ENCODE measurements at places on chromosomes 5 and 9.
A peak's percentile ranks its signal among the peaks of the same experiment; 100 is the strongest.

- no peak for DNase-seq
These were observed 307.3 kb upstream of the MPDZ start for GRCh38 chr9:13586587-13587374.

GRCh38 chr5:55855509-55855908, 4.4 kb downstream of the IL31RA start:
- peak; percentile 14 for DNase-seq

- DNase-seq: no peak
These were observed 17.4 kb upstream of the OBP2B start for GRCh38 chr9:133226219-133227171.

GRCh38 chr5:160048131-160048530, 39.2 kb downstream of the TTC1 start:
- DNase-seq: no peak

GRCh38 chr5:14451871-14452270, 129.7 kb upstream of the OTULINL start:
- DNase-seq: no peak

DNA sequence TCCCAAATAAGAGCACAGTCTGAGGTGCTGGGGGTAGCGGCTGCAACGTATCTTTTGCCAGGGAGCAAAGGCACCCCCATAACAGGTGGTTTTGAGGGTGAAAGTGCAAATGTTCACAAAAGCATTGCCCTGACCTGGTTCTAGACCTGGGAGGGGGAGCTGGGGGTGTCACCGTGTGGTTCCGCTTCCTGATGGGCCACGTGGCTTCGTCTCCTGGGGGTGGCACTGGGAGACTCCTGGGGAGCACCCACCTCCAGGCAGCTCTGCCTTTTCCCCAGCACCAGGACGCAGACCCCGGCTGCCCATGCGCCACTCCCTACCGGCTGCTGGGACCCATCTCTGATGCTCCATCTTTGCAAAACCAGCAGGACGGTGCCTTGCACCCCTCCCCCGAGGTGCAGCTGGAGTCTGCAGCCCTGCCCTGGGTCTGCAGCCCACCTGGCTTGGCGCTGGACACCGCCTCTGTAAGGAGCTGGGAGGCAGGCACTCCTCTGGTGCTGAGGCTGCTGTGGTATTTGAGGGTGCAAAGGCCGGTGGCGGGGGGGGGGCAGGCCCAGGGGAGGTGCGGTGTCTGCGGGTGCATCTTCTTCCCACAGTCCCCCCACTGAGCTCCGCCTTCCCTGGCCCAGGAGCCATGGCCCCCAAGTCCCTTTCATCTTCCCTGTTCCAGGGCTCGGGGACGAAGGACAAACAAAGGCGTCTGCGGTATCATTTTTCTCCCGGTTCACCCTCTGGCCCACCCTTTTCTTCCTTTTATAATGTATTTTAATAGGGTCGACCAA, 29.8 kb upstream of the RXRA start:
- DNase-seq: no peak

DNA sequence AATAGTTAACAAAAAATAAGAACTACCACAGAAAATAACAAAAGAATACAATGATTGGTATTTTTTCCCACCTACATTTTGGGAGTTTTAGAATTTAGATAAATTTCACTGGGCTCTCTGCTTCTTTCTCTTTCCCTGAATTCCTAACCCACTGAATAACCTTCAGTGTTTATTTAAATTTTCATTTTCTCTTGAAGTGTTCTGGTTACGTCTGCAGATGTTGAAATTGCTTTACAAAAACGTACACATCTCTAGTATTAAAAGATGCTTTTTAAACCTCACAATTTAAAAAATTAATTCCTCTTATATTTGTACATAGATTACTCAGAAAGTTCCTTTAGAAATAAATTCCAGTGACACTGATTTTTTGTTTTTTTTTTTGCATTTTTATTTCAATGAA, 158.7 kb upstream of the TUT7 start:
- DNase-seq: no peak

- DNase-seq: no peak
These were observed 35.2 kb downstream of the YIPF5 start for GRCh38 chr5:144135113-144135762.

- DNase-seq: no peak
These were observed 201.5 kb downstream of the RGS3 start for GRCh38 chr9:113665064-113665463.

DNA sequence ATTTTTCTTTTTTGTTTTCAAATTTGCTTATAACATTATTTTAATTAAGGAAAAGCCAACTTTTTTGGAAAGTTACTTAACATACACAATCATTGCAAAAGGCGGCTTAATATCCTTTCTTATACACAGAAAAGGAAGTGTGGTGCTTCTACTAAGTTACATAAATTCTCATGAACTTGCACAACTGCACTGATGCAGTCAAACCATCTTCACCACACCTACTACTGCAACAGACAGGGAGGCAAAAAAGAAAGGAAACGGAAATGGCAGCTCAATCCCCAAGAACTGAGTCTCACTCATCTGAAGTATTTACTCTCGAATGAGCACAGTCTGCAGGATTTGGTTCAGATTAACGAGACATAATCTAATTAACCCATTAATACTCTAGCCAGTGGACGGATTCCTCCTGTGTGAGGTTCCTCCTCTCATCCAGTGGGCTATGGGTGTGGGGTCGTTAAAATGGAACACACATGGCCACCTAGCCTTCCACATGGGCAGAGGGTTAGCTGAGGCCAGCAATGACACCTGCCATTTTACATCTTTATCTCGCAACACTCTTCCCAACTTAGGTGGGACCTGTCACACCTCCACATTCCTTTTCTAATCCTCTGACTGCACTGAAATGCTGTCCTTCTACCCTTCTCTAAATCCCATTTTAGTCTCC, 30.0 kb downstream of the GOLM1 start:
- no peak for DNase-seq

GRCh38 chr5:1476967-1477310, 31.7 kb upstream of the SLC6A3 start:
- DNase-seq: no peak

- no peak for DNase-seq
These were observed 39.2 kb upstream of the NKD2 start for GRCh38 chr5:969408-969839.

GRCh38 chr9:79107911-79108676, 463.7 kb upstream of the TLE4 start:
- DNase-seq: no peak

GRCh38 chr9:83006378-83006777, 56.6 kb downstream of the RASEF start:
- DNase-seq: no peak

DNA sequence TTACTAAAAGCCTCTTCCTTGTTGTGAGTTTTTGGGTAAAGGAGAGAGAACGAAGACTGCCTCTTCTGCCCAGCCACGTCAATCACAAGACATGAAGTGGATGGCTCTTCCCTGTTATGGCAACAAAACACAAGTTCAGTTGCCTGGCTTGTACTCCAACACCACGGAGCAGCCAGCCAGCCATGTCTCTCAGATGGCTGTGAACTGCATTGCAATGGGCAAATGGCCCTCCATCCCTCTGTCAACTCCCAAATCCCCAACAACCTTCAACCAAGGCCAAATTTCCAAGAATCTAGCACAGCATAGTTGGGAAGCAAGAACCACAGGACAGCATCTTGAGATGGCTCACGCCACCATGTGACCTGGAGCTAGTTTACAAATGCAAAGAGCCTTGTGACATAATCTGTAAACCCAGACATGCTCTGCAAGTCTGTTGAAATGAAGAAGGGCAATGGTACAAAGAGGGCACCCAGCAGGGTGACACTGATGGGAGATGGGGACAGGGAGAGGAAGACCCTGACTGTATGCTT, 53.9 kb downstream of the ZNF366 start:
- DNase-seq: no peak

DNA sequence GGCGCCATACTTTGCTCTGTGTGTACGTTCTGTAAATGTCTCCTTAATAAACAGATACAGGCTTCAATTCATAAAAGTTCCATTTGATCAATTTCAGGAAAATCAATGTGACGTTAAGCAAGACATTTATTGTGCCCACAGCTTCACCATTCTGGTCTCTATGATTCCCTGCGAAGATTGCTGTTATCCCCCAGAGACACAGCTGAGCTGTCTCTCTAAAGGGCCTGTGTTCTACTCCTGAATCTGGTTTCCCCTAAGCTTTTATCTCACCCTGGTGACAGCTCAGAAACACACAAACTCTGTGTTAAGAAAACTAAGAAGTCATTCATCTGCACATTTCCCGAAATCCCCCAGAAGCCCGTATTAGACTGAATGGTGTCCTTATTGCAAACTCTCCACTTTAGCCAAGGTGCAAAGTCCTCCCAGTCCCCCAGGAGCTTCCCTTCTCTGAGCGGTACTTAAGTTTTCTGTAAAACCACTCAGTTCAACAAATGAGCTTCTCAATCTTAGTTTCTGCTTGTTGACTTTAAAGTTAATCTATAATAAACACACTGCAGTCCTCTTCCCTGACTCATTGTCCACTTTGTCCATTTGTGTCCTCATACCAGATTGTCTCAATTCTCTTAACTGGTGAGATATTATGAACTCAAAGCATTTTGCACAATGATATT, 1.4 kb upstream of the C5orf15 start:
- peak; percentile 3 for DNase-seq

- no peak for DNase-seq
These were observed 79.2 kb downstream of the MEGF10 start for GRCh38 chr5:127369796-127370195.

GRCh38 chr9:4689687-4690104, 10.3 kb downstream of the CDC37L1 start:
- DNase-seq: no peak

GRCh38 chr5:4643190-4643589, 496.9 kb upstream of the ADAMTS16 start:
- DNase-seq: no peak

GRCh38 chr9:113186137-113186755, 34.8 kb downstream of the FKBP15 start:
- no peak for DNase-seq

DNA sequence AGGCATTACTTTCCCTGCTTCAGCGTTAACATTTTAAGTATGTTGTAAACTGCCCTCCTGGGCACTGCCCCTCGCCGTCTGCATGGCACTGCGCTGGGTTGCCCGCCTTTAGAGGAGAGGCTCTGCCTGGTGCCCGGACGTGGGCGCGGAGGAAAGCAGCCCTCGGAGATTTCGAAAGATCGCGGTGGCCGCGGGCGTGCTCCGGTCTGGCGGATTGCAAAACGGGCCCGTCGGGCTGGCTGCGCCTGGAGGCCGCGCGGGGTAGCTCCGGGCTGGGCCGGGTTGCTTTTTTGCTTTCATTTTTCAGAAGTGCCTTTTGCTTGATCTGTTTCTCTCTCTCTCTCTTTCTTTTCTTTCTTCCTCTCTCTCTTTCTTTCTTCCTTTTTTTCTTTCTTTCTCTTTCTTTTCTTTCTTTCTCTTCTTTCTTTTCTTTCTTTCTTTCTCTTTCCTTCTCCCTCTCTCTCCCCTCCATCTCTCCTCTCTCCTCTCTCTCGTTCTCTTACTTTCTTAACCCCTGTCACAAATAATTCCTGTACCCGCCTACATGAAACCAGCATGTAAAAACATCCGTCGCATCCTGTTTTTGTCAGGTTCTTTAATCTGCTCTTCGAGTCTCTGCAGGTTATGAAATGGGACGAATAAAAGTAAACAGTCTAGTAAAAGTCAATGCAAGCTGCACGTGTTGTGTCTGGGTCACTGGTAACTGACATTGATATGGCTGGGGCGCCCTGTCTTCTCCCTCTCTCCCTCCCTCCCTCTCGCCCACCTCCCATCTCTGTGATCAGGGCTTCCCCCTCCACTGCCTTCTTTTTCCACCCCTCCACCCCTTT, 1.7 kb downstream of the FST start:
- DNase-seq: peak; percentile 55

DNA sequence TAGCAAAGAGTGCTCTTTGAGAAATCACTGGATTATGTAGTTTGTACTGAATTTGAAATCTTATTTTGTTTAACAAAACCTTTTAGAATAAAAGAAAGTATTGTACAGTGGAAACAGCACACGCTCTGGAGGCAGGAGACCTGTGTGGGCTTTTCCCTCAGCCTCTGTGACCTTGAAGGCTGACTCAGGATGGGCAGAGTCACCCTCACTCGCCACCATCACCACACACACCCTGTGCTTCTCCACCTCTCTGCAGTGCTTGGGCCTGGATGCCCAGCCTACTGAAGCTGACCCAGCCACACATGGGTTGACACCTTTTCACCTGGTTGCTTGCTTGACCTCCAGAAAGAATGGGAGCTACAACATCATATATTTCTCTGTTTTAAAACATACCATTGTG, 19.6 kb downstream of the ANGPTL2 start:
- DNase-seq: no peak

- no peak for DNase-seq
These were observed 26.0 kb downstream of the ERCC6L2 start for GRCh38 chr9:95901506-95901905.

DNA sequence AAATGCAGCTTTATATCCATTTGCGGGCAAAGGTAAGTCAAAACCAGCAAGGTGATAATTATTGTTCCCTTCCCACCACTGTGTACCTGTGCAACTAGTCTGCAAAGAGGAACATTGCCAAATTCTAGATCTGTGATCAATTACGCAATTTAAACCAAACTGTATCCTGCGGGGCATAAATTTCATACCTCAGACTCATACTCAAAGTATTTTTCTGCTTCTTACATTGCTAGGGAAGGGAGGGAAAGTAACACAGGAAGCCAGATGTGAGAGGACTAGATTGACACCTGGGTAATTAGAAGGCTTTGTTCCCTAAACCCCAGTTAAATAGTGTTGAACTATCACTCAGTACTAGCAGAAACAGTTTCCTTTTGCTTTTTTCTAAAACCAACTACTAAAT, 240.2 kb upstream of the ZNF608 start:
- no peak for DNase-seq

DNA sequence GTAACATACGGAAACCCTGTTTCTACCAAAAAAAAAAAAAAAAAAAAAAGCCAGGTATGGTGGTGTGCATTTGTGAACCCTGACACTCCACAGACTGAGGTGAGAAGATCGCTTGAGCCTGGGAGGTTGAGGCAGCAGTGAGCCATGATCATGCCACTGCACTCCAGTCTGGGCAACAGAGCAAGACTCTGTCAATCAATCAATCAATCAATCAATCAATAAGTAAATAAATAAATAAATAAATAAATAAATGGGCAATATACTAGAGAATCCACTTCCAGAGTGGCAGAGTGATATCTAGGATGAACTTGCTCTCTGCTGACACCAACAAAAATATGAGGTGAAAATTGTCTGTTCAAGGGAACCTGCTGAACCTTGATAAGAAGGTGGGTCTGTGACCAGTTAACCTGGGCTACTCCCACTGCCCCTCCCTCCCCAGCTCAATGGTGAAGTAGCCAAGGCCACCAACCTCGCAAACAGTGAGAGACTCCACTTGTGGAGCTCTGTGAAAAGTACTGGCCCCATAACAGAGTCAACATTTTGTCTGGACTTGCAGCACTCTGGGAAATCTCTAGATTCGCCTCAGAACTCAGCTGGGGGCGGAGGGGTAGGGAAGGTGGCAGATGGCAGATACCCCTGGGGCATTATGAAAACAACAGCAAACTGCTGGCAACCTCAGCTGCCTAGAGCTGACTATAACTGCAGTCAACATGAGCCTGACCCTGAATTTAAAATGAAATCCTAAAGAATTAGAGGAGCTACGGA, 163.7 kb downstream of the ROR2 start:
- DNase-seq: no peak

Data from CD4-positive, alpha-beta T cell treated with Interferon alpha-2 for 1 hour (primary cell).